Tibial nerve (tissue), 4 donors: ENCODE measurements at places on chromosomes 12 and 14. TPM values are rescaled to one million over a fixed set of nuclear protein-coding genes. Genes with fewer than 3 reads are reported as not detected.

DNA sequence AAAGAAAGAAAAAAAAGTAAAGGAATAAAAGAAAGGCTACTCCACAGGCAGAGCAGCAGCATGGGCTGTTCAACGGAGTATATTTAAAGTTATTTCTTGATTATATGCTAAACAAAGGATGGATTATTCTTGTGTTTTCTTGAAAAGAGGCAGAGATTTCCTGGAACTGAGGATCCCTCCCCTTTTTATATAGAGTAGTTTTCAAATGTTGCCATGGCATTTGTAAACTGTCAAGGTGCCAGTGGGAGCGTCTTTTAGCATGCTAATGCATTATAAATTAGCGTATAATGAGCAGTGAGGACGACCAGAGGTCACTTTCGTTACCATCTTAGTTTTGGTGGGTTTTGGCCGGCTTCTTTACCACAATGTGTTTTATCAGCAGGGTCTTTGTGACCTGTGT is 383.0 kb downstream of the PCNX1 start:
- no peak for DNase-seq

- no peak for DNase-seq
Measured at GRCh38 chr12:98156697-98157096, 358.7 kb upstream of the TMPO start.

GRCh38 chr14:78029601-78030372 is 140.4 kb upstream of the NRXN3 start:
- DNase-seq, result no peak

PRIMA1 gene
- 29.8 TPM for total RNA-seq

ABCD2 gene
- 4.8 TPM for total RNA-seq

- no peak for DNase-seq
Measured at GRCh38 chr14:92802678-92803077, 8.6 kb downstream of the GOLGA5 start.

- DNase-seq, result no peak
Measured at GRCh38 chr14:52318062-52318461, 4.0 kb downstream of the PTGER2 start.

DNA sequence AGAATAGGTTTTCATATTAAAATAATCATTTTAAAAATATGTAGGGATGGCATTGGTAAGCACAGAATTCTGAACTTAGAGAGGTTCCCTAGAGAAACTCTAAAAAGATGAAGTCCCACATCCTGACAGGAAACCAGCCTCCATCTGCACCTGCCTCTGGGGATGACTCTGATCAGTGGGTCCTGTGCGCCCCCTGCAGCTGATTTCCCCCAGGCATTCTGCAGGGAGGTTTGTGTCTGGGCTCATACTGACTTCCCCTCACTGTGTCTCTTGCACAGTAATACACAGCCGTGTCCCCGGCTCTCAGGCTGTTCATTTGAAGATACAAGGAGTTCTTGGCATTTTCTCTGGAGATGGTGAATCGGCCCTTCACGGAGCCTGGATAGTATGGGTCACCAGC is 602.9 kb downstream of the TMEM121 start:
- DNase-seq, result no peak

DNA sequence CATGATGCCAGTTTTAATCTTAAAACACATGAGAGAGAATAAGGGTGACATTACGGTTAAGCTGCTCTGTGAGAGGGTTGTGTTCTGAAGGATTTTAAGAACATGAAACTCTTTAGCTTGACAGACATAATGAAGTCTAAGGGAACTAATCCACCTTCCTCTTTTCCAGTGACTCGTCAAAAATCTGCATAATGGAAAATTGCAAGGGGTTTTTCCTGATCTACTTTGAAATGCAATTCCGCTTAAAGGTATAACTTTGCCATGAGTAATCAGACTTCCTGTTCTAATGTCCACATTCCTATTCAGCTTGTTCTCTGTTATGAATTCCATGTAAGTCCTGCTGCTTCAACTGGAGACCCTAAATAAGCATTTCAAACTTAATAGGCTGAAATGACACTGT is at the start of gene ZNF705A:
Gene ZNF705A, plus strand, starts transcription at position 171 of the 400 bp plus-strand sequence. CDS start 15,611 bp downstream, outside the sequence.
- DNase-seq, result no peak

PRPH gene
- not detected for total RNA-seq

ASIC1 gene
- total RNA-seq, result not detected

- no peak for DNase-seq
Measured at GRCh38 chr12:129530517-129530916, 373.3 kb downstream of the TMEM132D start.

DNA sequence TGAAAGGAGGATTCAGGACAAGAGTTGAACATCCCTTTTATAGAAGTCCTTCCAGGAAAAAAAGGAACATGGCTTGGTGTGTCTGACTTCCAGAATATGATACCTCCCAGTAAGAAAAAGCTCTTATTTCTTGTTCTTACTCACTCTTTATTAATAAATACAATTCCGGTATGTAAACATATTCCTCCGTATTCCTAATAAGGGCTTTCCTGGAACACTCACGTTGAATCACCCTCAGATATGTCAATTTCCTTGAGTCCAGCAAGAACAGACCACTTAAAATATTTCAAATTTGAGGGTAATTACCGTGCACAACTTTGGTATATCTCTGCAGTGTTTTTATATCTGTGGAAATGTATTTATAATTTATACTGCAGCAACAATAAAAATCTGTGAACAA is 385.6 kb downstream of the SYT1 start:
- DNase-seq, result no peak

DNA sequence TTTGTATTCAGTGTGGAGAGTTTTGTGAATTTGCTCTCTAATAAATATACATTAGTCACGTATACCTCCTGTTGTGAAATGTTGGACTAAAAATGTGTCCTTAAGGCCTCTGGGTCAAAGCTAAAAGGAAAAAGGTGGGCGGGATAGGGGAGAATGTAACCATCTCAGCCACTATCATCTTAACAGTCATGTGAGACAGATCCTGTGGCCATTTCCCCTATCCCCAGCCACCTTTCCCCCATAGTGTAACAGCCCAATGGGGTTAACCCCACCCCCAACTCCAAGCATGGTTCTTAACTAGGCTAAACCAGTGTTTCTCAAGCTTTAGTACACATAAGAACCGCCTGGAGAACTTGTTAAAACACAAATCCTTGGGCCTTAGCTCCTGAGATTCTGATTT is 6.5 kb upstream of the ITPR2 start:
- no peak for DNase-seq

- DNase-seq, result no peak
Measured at GRCh38 chr14:100683578-100683977, 43.1 kb upstream of the DLK1 start.

- DNase-seq, result no peak
Measured at GRCh38 chr12:22250762-22251161, 83.7 kb downstream of the ST8SIA1 start.

CCDC38 gene
- not detected for total RNA-seq

OR4E2 gene
- total RNA-seq, result not detected

DNA sequence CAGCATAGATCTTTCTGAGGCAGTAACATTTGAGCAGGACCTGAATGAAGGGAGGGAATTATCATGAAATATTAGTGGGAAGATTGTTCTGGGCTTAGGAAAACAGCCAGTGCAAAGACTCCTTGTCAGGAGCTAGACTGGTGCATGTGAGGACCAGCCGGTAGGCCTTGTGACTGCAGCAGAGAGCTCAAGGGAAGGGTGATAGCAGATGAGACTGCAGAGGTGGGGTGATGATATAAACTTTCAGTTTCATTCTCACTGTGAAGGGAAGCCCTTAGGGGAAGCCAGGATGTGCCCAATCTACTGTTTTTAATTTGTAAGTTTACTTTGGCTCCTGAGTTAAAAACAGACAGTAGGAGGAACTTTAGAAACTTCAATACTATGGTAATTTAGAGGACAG is 12.4 kb downstream of the IL22 start:
- DNase-seq, result no peak

DNA sequence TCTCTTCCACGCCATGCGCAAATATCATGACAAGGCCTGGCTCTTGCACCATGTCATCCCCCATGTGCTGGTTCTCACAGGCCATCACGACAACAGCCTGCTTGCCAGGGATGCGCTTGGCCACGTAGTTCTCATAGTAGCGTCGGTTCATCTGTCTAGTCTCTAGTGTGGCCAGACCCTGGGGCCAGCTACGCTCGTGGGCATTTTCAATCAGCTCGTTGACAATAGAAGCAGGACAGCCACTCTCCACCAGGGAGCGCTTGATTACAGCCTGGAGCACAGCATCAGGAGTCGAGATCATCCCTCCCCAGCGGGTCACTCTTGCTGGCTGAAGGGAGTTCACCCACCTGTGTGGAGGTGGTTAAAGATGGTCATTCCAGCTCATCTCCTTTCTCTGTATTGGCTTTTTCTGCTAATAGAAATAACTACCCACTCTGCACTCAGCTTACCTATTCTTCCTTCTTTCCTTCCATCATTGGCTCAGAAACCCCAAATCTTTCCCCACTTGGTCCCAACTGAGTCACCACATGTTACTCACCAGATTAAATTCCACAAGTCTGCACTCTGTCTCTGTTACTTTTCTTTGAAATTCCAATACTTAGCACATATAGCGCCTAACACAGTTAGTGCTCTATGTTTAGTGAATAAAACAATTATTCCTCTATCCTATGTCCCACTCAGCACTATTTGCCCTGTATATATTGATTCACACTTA is 15.1 kb downstream of the RNF41 start:
- peak; percentile 72 for DNase-seq

- DNase-seq, result no peak
Measured at GRCh38 chr14:36271222-36271621, 49.2 kb downstream of the MBIP start.

DNA sequence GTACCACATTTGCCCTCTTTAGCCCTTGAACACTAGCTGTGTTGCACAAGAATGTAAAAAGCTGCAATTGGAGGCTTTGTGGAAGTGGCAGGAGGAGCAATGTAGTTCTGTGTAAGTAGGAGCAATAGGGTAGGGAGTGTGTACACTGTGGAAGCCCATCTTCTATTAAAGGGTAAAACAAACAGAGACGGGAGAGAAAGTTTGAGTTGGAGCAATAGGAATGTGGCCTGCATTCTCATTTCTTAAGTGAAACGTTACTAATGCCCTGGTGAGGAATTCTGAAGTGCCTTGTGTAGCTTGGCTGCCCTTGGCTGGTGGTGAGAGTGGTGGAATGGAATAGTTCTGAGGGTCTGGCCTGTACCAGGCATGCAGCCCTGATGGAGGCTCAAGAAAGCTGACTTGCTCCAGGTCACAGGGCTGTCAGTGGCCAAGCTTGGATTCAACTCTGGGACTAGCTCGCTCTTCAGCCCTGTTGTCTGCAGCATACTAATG is 38.8 kb upstream of the ATP23 start:
- DNase-seq, result no peak

DNA sequence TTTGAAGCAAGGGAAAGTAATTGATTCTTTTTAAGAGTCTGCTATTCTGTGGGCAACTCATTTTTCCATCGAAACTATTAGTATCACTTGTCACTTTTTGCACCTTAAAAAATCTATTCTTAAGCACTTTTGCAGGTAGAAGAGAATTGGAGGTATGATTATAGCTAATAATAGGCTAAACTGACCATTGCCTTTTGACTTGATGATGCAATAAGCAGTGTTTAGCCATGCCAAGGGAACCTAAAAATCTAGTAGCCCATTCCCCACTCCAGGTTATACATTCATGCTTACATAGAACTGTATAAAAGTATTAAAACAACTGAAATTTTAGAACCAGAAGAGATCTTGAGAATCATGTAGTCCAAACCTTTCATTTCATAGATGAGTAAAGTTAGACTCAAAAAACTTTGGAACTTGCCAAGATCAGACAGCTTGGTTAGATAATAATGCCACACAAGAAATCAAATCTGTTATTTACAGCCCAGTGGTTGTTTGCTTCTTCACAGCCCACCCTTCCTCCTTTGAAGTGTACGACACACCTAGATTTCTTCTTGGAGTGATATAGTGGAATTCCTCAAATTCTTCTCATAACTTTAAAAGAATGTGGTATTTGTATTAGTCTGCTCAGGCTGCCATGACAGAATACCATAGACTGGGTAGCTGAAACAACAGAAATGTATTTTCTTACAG is 21.7 kb upstream of the GARIN2 start:
- no peak for DNase-seq

DNA sequence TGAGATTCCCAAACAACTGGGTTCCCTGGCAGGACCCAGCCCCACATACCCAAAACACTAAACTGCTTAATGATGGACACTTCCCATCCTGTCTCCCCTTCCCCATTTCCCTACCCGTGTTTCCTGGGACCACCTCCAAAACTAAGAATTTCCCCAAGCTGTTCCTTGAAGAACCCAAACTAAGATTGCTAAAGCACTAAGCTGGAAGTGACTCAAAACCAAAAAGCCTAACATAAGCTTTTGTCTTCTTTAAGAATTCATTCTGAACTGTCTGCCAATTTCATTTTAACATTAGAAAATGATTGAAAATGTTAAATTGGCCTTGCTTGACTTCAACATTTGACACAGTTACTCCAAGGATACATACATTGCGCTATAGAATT is 29.5 kb upstream of the STAB2 start:
- DNase-seq, result no peak

ACOT6 gene
- not detected for total RNA-seq

LRCOL1 gene
- total RNA-seq, result not detected

DNA sequence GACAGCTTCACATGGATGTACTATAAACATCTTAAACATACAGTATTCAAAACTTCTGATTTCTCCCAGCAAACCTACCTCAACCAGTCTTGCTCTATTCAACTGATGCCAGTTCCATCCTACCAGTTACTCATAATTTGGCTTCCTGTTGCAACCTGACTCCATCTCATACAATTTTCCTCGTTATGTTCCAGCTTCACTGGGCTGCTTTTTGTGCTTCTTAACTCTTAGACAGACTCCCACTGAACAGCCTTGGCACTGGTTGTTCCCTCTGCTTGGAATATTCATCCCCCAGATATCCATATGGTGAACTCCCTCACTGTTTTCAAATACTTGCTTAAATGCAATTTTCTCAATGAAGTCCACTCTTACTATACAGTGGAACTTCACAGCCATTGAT is 249.2 kb downstream of the AEBP2 start:
- no peak for DNase-seq

SMIM41 gene
- 50.6 TPM for total RNA-seq

GRCh38 chr12:74801625-74802024 is 264.0 kb downstream of the ATXN7L3B start:
- no peak for DNase-seq

DNA sequence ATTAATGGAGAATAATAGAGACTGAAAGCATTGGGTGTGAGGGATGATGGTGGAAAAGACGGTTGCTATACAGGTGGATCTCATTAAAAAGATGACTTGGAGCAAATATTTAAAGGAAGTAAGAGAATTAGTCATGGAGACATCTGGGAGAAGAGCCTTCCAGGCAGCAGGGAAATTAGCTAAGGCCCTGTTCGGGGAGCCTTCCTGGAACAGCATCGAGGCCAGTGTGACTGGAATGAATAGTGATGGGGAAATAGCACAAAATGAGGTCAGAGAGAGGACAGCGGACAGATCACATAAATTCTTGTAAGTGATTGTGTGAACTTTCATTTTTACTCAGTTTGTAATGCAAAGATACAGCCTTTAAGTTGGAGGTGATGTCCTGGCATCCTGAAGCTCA is 842.3 kb downstream of the SLC6A15 start:
- no peak for DNase-seq

- DNase-seq, result no peak
Measured at GRCh38 chr14:104800771-104801519, at the start of gene ZBTB42. TSS of gene ZBTB42 (plus strand) at chr14:104801101. CDS start at chr14:104801198, 97 bp downstream.

- DNase-seq, result no peak
Measured at GRCh38 chr12:94707036-94707435, 56.7 kb upstream of the TMCC3 start.

- peak; percentile 77 for DNase-seq
Measured at GRCh38 chr12:120583478-120584030, 2.4 kb upstream of the POP5 start.

OTOGL gene
- 0.60 TPM for total RNA-seq

NANOG gene
- 0.87 TPM for total RNA-seq
